Purkinje cell (primary cell): ENCODE measurements at places on chromosomes 1 and 21. TPM values are rescaled to one million over a fixed set of nuclear protein-coding genes. Genes with fewer than 3 reads are reported as not detected.

Gene PINK1
- polyA plus RNA-seq = 57.3 and 86.9 TPM in 2 replicates

Gene NCAM2
- 112 and 116 TPM in 2 replicates for polyA plus RNA-seq

Gene RCAN1
- polyA plus RNA-seq = 44.5 and 56.7 TPM in 2 replicates

Gene PGLYRP4
- polyA plus RNA-seq = not detected in 2 replicates

Gene ASAP3
- polyA plus RNA-seq = 0.16 and 0.52 TPM in 2 replicates

Gene OR2L5
- polyA plus RNA-seq = not detected in 2 replicates

Gene FABP3
- polyA plus RNA-seq = 242 and 583 TPM in 2 replicates

Gene HSD3B1
- polyA plus RNA-seq = not detected in 2 replicates

Gene IVL
- not detected in 2 replicates for polyA plus RNA-seq
